ENCODE measurements at places on chromosomes 12 and 14. TPM values are rescaled to one million over a fixed set of nuclear protein-coding genes. Genes with fewer than 3 reads are reported as not detected.

DNA sequence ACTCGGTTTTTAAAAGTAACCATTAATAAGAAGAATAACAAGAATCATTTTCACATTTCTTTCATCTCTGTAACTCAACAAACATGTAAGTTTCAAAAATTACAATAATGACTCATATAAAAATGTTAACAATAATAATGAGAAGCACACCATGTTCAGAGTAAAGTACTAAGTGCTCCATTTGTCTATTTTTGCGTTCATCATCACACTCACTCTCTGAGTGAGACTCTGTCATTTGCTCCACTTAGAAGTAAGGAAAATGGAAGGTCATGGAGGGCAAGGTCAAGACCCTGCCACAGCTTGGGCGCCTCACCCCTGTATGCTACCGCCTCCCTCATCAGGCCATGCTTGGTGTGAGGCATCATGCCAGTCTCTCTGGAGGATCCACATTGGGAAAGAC is 129.9 kb downstream of the TMEM30B start:
- H3K27ac ChIP-seq, result no peak overlapping the region
- no peaks in the 10 kb centered on the region for H3K36me3 ChIP-seq
- H3K4me1 ChIP-seq, result no peaks in the 10 kb centered on the region
- no peak overlapping the region for H3K4me3 ChIP-seq
- peaks cover 10% of the 10 kb centered on the region for H3K27me3 ChIP-seq

GRCh38 chr12:65838330-65838976 is 14.2 kb downstream of the HMGA2 start:
- H3K4me3 ChIP-seq, result no peak overlapping the region
- no peaks in the 10 kb centered on the region for H3K27me3 ChIP-seq

GRCh38 chr12:52607314-52607713 is 6.1 kb upstream of the KRT72 start:
- no peak overlapping the region for H3K4me3 ChIP-seq
- H3K36me3 ChIP-seq, result no peaks in the 10 kb centered on the region
- H3K4me1 ChIP-seq, result peaks cover 78% of the 10 kb centered on the region
- H3K27ac ChIP-seq, result no peak overlapping the region
- no peak for DNase-seq

GRCh38 chr14:90678420-90678819 is 137.8 kb downstream of the TTC7B start:
- H3K36me3 ChIP-seq, result no peaks in the 10 kb centered on the region
- no peak overlapping the region for H3K27ac ChIP-seq
- H3K4me1 ChIP-seq, result peaks cover 8% of the 10 kb centered on the region
- no peak overlapping the region for H3K4me3 ChIP-seq
- no peak for DNase-seq

DNA sequence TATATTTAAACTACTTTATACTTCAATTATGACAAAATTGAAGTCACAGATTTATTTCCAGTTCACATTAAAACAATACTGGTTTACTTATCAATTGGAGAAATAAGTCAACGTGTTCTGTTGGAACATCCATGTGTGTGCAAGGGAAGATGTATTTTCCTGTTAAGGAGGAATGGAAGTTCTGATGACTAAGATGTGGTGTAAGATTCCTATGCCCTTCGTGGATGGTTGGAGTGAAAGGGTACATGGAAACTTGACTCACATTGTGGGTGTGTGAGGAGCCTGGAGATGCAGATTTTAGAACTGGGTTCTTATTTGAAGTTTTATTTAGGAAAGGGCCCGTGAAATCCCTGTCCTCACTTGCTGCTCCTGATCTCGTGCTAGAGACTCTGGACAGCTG is 95.3 kb downstream of the CATSPERB start:
- DNase-seq, result no peak
- H3K4me1 ChIP-seq, result no peaks in the 10 kb centered on the region
- H3K27me3 ChIP-seq, result no peaks in the 10 kb centered on the region
- no peak overlapping the region for H3K27ac ChIP-seq

GRCh38 chr12:89789862-89790261 is 81.2 kb upstream of the ATP2B1 start:
- no peak overlapping the region for H3K27ac ChIP-seq
- no peaks in the 10 kb centered on the region for H3K36me3 ChIP-seq
- no peaks in the 10 kb centered on the region for H3K27me3 ChIP-seq
- H3K4me3 ChIP-seq, result no peak overlapping the region

DNA sequence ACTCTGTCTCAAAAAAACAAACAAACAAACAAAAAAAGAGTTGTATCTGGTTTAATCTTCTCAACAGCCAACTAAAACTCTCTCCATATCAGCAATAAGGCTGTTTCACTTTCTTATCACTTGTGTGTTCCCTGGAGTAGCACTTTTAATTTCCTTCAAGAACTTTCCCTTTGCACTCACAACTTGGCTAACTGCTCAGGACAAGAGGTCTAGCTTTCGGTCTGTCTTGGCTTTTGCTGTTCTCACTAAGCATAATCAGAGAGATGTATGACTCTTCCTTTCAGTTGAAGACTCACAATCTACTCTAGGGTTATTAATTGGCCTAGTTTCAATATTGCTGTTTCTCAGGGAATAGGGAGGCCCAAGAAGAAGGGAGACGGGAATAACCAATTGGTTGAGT is 12.3 kb downstream of the NEMP1 start:
- DNase-seq, result no peak
- H3K36me3 ChIP-seq, result no peaks in the 10 kb centered on the region
- H3K27ac ChIP-seq, result no peak overlapping the region
- H3K4me1 ChIP-seq, result peaks cover 22% of the 10 kb centered on the region
- H3K27me3 ChIP-seq, result no peaks in the 10 kb centered on the region

- no peak for DNase-seq
- no peak overlapping the region for H3K27ac ChIP-seq
- H3K27me3 ChIP-seq, result peaks cover 5% of the 10 kb centered on the region
- H3K4me1 ChIP-seq, result no peaks in the 10 kb centered on the region
- no peak overlapping the region for H3K4me3 ChIP-seq
Measured at GRCh38 chr12:32532951-32533350, 133.6 kb downstream of the FGD4 start.

DNA sequence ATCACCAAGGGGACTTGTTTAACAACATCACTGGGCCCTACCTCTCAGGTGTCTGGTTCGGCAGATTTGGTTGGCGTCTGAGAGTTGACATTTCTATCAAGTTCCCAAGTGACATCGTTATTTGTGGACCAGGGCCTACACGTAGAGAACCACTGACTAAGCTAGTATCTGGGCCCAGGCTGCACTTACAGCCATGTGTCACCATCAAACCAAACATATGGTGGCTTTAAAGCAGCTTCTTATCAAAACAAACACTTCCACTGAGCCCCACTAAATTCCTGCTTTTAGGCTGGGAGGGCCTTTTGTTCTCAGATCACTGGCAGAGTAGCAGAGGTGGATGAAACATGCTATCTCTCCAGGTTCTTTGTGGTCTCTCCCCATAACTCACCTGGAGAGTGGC is 220.5 kb downstream of the PELI2 start:
- H3K36me3 ChIP-seq, result no peaks in the 10 kb centered on the region
- H3K4me1 ChIP-seq, result no peaks in the 10 kb centered on the region
- DNase-seq, result no peak

The LRFN5 gene
- total RNA-seq, result not detected

The IL22 gene
- total RNA-seq, result not detected

The TAS2R42 gene
- not detected for total RNA-seq

The DBX2 gene
- total RNA-seq, result not detected

The KRT2 gene
- 0.82 TPM for total RNA-seq

Data from T-cell (primary cell).